ENCODE measurements at places on chromosomes 3 and 15.
A peak's percentile ranks its signal among the peaks of the same experiment; 100 is the strongest.

GRCh38 chr3:48505146-48505545, 1.2 kb upstream of the SHISA5 start:
- DNase-seq: no peak

GRCh38 chr3:111315930-111316587, 225.9 kb upstream of the CD96 start:
- no peak for DNase-seq

DNA sequence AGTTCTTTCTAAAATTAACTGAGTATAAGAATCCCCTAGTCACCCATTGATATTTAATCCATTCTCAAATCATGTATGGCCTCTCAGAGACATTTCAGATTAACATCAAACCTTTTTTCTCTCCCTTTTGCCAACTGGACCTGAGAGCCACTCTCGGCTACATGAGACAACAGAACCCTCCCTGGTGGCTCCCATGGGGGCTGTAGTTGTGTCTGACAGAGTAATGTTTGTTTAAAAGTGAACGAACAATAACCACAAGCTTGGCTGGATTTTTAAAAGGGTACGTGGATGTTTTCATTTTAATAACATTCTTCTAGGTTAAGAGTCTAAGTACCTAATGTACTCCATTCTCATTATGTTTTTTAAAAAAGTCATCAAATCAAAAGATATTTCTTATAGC, 37.1 kb downstream of the P3H2 start:
- no peak for DNase-seq

DNA sequence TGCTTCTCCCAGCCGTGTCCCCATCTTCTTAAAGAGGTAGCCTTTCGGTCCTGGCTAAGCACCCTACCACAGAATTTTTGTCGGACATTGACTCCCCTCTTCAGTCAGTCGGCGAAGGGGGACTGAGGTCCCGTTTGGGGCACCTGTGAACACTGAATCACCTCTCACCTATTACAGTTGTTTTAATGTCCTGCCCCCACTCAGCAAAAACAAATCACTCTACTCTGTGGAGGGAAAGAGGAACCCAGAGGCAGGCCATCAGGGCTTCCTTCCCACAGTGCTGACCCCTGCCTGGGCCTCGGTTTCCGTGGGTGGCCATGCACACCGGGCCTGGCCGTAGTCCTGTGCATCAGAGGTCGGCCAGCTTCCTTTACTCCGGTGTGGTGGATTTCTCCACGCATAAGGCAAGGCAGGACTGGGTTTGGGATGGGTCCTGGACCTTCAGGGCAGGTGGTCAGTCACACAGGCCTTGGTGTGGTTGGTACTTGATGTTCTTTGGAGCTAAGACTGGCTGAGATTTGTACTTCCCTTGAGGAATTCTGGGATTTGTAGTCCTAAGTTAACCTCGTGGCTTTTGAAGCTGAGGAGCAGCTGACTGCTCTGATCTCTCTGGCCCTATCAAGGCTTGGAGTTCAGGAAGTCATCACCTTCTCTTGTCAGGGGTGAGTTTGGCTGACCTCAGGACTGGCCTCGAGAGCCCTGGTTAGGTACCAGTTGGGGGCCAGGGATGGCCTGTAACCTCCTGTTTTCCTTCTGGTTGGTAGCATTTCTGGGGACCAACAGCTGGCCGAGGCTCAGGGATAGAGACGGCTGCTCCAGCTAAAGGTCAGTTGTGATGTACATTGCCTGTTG, 627 bp upstream of the FAM131A start:
- DNase-seq: no peak

GRCh38 chr3:140397847-140398246, 280.0 kb upstream of the TRIM42 start:
- no peak for DNase-seq

GRCh38 chr15:63082366-63082765, 39.3 kb upstream of the LACTB start:
- no peak for DNase-seq

GRCh38 chr15:80822676-80823075, 43.5 kb downstream of the CEMIP start:
- DNase-seq: no peak

- no peak for DNase-seq
These were observed 14.6 kb upstream of the IL17RD start for GRCh38 chr3:57179580-57180410.

GRCh38 chr3:113284453-113285050, 73.2 kb downstream of the BOC start:
- no peak for DNase-seq

DNA sequence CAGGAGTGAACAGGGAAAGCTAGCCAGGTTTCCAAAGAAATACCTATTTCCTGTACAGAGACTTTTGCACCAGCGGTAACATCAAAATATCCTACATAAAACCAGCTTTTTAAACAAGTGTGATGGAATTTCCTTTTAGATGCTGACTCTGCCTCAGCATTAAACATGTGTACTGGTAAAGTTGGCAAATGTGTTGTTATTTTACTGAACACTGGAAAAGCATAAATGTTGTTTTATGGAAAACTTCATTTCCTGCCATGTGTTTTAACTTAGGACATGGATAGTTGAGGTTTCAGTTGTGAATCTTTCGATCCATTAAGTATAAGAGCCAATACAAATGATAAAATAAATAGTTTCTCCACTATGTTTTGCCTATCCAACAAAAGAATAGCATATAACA, 15.7 kb downstream of the OXNAD1 start:
- DNase-seq: no peak

DNA sequence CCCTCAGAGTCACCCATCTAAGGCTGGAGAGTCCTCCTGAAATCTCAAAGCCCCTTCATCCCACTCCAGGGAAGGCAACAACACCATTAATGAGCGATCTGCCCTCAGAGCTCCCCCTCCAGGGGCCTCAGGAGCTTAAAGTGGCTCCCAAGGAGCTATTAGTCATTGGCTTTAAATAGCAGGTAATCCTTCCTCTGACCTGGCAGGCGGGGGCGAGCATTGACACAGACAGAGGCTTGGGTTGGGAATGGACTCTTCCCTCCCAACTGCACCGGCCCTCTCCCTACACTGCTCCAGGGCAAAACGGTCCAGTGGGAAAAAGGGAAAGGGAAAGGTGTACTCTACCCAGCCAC, 1.4 kb downstream of the MFGE8 start:
- DNase-seq: peak; percentile 62

- DNase-seq: no peak
These were observed 676.0 kb downstream of the GRM7 start for GRCh38 chr3:7536921-7537320.

GRCh38 chr3:123357275-123357674, 91.6 kb downstream of the ADCY5 start:
- no peak for DNase-seq

DNA sequence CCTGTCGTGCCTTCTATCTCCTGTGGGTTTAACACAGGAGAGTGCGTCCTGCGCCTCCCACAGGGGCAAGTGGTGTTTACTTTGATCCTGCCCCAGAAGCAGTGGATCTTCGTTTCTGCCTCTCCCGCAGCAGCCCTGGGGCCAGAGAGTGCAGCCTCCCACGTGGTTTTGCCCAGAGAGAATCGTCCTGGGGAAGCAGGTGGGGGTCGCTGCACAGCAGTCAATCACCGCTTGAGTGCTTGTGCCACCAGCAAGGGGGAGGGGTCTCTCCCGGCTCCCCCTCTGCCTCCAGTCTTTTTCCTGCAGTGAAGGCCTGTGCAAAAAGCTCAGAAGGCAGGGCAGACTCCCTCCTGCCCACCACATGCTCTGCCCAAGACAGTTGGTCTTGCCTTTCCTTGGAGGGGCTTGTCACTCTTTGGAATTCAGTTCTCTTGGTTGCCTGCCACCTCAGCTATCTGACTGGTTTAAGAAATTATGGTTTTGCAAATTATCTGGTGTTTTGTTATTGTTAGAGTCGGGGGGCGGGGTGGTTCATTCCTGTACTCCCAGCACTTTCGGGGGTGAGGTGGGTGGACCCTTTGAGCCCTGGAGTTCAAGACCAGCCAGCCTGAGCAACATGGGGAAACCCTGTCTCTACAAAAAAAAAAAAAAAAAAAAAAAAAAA, 26.9 kb downstream of the STOML1 start:
- no peak for DNase-seq

- no peak for DNase-seq
These were observed 574 bp upstream of the LRRC34 start for GRCh38 chr3:169813278-169813677.

GRCh38 chr3:194945508-194945907, 259.8 kb downstream of the FAM43A start:
- no peak for DNase-seq

DNA sequence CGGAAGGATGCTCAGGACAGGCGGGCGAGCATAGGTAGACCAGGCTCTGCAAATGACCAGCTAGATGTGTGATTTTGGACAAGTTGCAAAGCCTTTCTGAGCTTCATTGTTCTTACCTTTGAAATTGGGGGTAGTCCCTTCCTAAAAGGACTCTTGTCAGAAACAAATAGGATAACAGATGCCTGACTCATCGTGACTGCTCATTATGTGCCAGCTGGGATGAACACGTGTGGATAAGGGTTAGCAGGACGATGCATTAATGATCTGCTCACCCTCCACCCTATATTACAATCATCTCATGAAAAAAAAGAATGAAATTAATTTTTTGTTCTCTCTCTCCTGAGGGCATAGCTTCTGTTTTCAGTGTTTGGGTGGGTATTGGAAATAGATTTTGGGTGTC, 223.4 kb downstream of the NR2F2 start:
- no peak for DNase-seq

DNA sequence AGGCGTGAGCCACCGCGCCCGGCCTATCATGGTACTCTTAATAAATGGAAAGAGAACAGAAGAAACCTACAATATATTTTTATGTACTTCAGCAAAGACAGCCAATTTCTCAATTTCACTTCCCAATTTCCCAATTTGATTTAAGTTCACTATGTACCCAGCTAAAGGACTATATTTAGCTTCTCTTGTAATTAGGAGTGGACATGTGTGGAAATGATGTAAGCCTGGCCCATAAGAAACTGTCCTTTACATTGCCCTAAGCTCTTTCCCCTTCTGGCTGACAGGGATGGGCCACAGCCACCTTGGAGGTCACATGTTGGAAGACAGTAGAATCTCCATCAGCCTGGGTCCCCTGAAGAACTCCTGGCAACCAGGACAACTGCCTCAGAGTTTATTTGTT, 6.2 kb downstream of the TMEM39A start:
- no peak for DNase-seq

- no peak for DNase-seq
These were observed 68.1 kb downstream of the IMPG2 start for GRCh38 chr3:101252307-101252706.

- DNase-seq: no peak
These were observed 66.5 kb upstream of the BCL6 start for GRCh38 chr3:187811585-187812250.

DNA sequence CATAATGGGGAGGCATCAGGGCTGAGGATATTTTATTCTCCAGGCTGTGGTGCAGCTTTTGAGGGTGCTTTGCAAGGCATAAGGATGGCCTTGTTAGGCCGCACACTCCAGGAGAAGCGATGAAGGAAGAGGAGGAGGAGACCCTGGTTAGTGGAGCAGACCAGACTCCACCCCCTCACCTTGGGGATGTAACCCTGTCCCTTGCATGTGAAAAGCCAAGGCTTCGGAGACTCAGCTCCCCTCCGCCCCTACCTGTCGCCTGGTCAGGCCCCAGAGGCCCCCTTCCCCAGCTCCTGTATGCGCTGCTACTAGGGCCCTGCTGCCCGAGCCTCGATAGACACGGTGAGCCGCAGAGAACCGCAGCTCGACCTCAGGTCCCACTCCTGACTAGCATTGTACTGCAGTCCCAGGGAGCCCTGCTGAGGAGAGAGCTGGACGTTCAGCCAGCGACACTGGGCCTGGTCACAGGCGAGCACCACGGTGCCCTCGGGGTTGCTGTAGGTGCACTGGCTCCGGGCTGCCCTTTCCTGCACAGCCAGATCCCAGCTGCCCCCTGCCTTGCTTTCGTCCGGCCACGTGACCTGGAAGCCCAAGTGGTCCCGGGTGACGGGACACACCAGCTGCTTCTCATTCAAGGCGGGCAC, 10.2 kb downstream of the CPN2 start:
- DNase-seq: no peak

DNA sequence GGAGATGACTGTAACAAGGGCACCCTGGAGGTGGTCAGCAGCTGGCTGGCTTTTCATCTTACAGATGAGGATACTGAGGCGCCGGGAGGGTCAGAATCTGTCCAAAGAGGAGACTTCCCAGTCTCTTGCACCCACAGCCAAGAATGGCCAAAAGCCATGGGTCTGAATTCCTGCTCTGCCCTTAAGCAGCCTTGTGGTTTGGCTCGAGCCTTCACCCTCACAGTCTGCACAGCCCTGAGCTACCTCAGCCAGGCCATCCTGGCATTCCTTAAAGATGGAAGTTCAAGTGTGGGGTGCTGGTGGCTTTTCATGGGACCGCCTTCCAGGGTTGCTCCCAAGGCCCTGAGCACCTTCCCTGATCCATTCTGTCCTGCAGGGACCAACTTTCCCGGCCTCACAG, 59.2 kb downstream of the CACNA2D2 start:
- no peak for DNase-seq

GRCh38 chr15:78234515-78235040, at the start of gene ACSBG1:
Gene ACSBG1 (minus strand): TSS chr15:78234565. CDS start chr15:78234501, 64 bp downstream.
- DNase-seq: peak; percentile 37

GRCh38 chr3:50430191-50430590, 70.9 kb upstream of the TMEM115 start:
- DNase-seq: no peak

DNA sequence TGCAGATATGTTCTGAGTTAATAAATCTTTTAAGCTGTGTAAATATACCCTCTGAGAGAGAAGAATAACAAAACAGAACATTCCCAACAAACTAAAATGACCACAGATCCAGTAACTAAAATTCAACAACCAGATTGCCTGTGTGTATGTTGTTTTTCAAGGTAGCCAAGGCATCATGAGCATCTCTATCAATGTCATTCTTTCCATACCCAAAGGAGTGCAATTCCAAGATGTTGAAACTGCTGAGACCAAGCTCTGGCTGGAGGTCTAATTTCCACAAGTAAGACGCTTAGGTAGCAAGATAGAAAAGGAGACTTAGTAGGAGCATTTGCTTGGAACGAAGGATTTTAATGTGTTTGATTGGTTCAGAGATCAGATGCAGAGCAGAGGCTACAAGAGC, 276.3 kb downstream of the RBMS3 start:
- DNase-seq: no peak

- DNase-seq: peak; percentile 73
These were observed 154.1 kb upstream of the GOLIM4 start for GRCh38 chr3:168249550-168250414.

DNA sequence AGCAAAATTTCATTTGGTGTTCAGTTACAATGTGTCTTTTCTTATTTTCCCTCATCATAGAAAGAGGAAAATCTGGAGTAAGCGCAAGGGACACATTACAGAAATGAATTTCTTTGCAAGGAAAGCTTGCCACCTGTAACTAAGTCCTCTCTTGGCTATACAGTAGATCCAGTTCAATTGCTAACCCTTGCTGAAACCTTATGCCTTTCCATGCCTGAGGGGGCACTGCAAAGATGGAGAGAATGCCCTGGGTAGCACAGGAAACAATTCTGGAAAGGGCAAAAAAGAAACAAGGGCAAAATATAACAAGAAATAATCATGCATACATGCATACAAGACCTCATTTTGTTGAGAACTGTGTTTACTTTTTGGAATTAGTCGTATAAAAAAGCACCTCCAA, 4.3 kb downstream of the CADM2 start:
- no peak for DNase-seq

GRCh38 chr3:113668015-113668414, 28.4 kb downstream of the USF3 start:
- DNase-seq: no peak

Measured in aorta (tissue), 5 donors.